ENCODE measurements at places on chromosomes 2 and 18.

GRCh38 chr2:224457408-224458096 is 55.6 kb upstream of the FAM124B start:
- DNase-seq, result no peak

DNA sequence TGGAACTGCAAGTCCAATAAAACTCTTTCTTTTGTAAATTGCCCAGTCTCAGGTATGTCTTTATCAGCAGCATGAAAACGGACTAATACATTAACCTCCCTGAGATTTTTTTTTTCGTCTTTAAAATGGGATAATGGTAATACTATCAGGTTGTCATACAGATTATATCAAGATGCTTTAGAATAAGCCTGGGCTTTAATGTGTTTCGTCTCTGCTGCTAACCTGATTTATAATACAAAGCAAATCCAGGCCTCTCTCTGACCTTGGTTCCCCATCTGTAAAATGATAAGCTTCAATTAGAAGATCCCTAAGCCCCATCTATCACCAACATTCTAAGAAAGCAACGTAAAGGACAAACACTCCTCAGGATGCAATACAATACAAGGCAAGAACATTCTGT is 283.5 kb downstream of the LRATD1 start:
- no peak for DNase-seq

DNA sequence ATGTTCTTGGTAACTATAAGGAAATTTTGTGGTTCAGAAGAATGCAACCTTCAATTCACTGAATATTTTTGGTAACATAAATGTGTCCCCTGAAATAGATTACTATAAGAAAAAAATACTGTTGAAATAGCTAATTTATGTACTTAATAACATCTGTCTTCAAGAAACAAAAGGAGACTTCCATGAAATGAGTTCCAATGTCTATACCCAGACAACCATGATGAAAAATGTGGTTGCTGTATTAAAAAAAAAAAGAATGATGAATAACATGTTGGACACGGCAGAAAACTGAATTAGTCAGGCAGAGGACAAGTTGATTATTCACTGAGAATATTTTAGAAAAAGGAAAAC is 98.5 kb downstream of the TACR1 start:
- no peak for DNase-seq

- DNase-seq, result no peak
Observed at GRCh38 chr18:62312851-62313250, 12.3 kb upstream of the TNFRSF11A start.

GRCh38 chr2:45919160-45919650 is 267.7 kb downstream of the PRKCE start:
- DNase-seq, result no peak

GRCh38 chr18:48632676-48633257 is 93.9 kb downstream of the CTIF start:
- no peak for DNase-seq

GRCh38 chr18:62186499-62186773 is 420 bp downstream of the PIGN start:
- DNase-seq, result no peak

DNA sequence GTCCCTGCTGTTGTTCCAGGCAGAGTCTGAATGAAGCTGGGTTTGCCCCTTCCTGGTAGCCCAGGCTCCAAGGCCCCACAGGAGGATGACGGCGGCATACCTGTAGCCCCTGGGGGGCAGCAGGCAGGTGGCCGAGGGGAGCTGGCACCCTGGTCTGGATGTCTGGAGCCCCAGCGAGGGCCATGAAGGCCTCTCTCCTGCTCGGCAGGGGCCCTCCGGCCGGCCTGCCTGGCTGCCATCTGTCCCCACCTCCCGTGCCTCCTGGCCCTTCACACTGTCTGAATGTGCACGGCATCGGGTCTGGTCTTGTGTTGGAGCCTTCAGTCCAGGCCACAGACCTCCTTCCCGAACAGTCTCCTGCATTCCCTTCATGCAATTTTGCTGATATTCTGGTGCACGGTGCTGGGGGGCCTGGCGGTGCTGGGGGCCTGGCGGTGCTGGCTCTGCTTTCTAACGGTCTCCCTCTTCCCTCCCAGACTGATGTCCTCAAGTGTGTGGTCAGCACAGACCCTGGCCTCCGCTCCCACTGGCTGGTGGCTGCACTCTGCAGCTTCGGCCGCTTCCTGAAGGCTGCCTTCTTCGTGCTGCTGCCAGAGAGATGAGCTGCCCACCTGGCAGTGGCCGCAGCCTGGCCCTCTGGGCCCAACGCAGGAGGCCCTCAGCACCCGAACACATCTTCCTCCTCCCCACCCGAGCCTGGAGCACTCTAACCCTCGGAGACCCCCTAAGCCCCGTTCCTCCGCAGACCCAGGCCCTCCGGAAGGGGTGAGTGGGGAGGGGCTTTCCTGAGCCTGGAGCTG is 13.5 kb downstream of the BOK start:
- DNase-seq, result no peak

DNA sequence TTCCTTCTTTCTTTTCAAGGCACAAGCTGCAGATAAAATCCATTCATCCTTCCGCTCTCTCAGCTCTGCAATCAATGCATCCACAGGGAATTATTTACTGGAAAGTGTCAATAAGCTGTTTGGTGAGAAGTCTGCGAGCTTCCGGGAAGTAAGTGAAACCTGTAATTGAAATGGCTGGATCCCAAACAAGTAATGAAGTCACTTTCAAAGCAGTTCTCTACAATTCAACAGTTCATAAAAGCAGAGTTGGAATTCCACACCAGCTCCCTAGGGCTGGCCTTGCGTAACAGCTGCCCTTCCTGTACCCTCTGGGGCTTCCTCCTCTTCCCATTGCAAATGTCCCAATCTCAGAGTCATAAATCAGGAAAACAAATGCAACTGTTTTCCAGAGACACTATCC is 9.6 kb downstream of the SERPINB2 start:
- DNase-seq, result no peak

DNA sequence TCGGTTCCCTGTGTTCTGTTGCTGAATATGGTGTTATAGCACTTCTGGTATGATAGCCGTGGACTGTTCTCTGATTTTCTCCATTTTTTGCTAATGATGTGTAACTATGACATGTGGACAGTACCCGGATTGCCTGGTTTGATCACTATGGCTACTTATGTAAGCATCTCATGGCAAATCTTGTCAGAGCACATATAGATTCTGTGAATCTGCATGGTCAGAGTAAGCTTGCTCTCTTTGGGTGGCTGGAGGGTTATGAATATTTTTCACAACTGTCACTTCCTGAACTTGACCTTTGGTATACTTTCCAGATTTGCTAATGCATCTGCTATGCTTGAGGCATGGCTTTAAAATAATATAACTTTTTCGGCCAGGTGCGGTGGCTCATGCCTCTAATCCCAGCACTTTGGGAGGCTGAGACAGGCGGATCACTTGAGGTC is 36.8 kb upstream of the ATP8B1 start:
- no peak for DNase-seq

DNA sequence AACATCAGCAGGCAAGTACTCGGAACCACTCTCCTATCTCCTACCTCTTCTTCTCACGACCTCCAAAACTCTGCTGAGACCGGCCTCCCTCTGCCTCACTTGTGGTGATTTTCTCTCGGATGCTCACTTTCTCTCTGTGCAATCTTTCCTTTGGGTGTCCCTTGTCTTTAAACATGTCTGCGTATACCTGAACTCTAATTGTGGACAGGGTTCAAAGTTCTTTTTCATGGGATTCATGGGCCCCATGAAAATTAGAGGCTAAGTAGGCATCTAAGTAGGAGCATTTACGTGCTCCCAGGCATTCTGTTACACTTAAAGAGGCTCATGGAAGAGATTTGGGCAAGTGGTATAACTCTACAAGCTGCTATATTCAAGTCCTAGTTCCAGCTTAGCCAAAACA is 2.1 kb upstream of the PPP1CB start:
- no peak for DNase-seq

DNA sequence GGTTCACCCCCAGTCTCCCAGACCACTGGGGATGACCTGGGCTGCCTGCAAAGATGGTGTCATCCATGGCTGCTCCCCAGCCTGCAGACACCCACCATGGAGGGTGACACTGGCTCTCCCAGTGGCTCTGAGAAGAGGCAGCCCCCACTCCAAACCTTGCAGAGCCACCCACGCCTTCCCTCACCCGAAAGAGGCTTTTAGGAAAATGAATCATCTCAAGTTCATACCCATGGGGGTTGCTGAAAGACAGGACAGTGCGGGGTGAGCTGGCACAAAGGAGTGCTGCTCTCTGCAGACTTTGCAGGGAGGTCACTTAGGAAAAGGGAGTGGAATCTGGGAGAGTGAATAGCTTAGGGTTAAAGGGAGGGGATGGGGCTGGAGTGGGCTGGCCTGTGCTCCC is 36.4 kb downstream of the MPHOSPH10 start:
- DNase-seq, result no peak

- no peak for DNase-seq
Observed at GRCh38 chr2:221532641-221533040, 39.5 kb downstream of the EPHA4 start.

- DNase-seq, result no peak
Observed at GRCh38 chr2:225293638-225294037, 105.9 kb upstream of the NYAP2 start.

- no peak for DNase-seq
Observed at GRCh38 chr18:36420826-36421225, 123.3 kb downstream of the FHOD3 start.

- no peak for DNase-seq
Observed at GRCh38 chr2:216659276-216659675, 26.1 kb downstream of the IGFBP2 start.

DNA sequence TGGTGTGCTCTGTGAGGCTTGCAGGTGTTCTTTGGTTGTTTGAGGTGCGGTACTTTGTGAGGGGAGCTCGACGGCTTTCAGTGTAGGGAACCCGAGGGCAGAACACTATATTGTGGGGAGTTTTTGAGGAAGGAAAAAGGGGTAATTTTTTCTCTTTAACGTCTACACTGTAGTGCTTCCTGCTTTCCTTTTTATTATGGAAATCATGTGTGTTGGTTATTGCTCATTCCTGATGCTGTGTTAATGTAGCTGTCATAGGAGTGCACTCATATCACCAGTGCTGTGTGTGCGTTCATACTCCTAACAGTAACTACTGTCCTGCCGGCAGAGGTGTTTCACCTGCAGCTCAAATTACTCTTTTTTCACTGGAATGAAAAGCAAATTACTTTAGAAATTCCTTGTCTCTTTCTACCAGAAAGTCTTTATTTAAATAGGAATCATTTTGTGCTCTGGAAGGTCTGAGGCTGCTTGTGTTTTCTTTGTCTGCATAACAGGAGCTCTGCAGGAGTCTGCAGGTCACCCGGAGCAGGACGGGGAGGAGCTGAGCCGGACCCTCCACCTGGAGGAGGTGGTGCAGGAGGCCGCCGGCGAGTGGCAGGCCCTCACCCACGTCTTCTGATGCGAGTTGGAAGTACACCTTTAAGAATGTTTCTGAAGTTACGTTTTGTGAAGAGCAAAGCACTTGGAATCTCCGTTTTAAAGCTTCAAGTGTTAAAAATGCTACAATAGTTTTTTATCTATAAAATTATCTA is 145.5 kb downstream of the ZNF236 start:
- DNase-seq, result no peak

DNA sequence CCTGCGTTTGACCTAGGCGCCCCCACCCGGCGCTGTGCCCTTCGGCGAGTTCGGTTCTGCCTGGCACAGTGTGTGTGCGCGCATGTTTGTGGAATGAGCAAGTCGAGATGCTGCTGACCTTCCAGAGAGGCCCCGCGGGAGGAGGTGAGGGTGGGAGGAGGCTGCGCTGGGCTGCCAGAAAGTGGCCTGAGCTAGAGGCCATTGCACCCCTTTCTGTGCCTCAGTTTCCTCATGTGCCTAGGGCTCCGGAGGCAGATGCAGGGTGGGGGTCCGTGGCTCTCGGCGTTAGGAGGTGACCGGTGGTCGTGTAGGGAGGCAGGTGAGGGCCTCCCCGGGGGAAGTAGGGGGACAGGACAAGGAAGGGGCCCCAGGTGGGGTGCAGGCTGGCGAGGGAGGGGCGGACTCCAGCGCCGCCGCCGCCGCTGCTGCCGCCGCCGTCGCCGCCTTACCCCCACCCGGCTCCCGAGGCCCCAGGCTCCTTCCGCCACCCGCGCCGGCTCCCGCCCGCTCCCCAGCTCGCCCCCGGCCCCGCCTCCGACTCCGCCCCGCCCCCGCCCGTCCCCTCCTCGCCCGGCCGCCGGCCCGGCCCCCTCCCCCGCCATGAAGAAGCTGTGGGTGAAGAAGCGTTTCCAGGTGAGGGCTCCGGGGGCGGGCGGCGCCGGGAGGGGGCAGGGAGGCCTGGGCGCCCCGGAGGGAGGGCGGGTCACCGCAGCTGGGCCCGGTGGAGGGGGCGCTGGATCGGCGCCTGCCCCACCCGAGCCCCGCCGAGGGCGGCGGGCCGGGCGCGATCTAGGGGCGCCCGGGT is 7.0 kb downstream of the SPEG start:
- DNase-seq, result no peak

- DNase-seq, result no peak
Observed at GRCh38 chr2:57809230-57809629, 237.4 kb upstream of the VRK2 start.

DNA sequence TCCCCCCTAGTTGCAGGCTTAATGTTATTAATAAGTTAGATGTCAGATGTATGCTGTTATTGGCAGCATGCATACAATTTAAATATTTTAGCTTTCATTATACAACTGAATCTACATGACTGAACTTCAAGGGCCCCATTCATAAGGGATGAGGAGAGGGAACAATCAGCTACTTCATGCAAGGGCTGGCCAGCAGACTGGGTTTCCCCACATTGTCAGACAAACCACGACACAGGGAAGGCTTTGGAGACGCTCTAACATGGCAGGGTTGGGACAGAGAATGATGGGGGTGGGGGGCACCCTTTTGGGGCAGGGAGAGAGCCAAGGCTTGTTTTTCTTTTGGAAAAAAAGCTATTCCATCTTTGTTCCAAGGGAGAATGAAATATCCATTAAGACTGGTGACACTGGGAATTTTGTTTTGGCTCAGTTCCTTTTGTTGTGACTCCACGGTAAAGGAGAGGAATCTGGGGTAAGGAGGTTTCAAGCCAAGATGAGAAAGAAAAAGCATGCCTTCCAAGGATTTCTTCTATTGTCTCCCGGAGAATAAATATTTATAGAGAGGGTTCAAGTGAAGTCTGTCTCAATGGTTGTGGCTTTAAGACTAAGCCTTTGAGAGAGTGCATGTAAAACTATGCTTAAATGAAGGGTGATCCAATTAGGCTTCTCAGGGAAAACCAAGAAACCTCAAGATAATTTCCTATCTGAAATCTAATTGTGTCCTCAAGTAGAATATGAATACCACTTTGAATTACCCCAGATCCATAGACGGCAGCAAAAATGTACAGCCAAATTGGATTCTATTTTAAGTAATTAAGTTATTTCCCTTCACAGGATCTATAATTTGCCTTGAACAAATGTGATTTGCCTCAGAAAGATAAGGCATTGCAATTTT is 5.4 kb downstream of the CXCR4 start:
- no peak for DNase-seq
